ENCODE measurements at places on chromosomes 4 and X.
A peak's percentile ranks its signal among the peaks of the same experiment; 100 is the strongest.

GRCh38 chrX:102154900-102155805, 624 bp downstream of the BEX5 start:
- DNase-seq = no peak

DNA sequence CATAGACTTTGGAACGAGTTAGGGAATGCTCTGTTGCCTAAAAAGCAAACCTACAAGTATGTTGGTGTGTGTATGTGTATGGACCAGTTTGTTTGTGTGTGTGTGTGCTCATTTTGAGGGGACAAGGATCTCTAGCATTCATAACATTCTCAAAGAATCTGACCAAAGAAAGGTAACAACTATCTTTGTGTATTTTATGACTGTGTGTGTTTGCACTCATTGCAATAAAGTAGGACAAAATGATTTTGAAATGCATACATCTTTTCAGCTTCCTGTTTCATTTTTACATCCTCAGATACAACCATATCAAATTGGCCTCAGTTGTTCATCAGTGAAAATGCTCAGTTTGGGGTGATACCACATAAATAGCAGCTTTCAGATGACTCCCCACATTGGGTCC, 8.3 kb upstream of the XK start:
- DNase-seq = no peak

- no peak for DNase-seq
Measured at GRCh38 chr4:151993521-151993920, 232.7 kb upstream of the GATB start.

- no peak for DNase-seq
Measured at GRCh38 chrX:17984415-17984814, 123.3 kb upstream of the RAI2 start.

- DNase-seq = no peak
Measured at GRCh38 chr4:173998471-173999144, 284.9 kb downstream of the FBXO8 start.

GRCh38 chr4:176436293-176436973, 116.7 kb downstream of the SPCS3 start:
- no peak for DNase-seq

- no peak for DNase-seq
Measured at GRCh38 chr4:169014586-169014985, 4.5 kb upstream of the CBR4 start.

DNA sequence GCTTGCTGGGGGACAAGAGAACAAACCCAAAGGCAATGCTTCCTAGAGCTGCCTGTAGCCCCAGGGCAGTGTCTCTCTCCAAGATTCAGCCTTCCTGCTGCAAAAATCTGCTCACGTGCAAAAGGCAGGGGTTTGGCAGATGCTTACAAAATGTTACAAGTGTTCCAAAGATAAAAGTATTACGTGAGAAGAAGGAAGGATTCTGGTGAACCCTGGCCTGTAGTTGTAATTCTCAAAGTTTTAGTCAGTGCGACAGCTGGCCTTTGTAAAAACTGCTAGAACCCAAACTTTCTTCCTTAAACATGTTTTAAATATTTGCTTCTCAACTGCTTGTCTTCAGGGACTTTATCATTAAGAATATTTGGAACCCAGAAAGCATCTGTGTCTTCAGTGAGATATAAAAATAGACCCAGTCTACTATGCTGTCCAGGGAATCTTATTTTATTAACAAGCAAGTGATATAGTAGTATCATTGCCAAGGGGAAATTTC, 232.3 kb downstream of the FRMPD4 start:
- no peak for DNase-seq

DNA sequence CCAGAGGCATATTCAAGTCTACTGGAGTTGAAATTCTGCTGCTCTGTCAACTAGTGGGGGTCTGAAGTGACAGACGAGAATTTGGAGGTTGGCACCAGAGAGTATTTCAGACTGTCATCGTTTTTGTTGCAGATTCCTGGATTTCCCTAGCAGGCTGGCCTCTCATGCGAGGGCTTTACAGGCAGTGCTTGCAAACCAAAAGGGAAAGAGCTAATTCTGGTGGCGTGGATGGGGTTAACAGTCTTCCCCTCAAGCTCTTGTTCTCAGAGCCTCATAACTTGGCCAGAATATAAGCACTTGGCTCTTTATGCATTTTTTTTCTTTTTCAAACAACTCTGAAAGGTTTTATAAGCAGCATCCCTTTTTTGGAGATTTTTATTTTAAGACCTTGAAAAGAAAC, at the start of gene SPARCL1:
SPARCL1 (minus strand) TSS at position 190 of the 400 bp plus-strand sequence. CDS start 29,802 bp downstream, outside the sequence.
- no peak for DNase-seq

DNA sequence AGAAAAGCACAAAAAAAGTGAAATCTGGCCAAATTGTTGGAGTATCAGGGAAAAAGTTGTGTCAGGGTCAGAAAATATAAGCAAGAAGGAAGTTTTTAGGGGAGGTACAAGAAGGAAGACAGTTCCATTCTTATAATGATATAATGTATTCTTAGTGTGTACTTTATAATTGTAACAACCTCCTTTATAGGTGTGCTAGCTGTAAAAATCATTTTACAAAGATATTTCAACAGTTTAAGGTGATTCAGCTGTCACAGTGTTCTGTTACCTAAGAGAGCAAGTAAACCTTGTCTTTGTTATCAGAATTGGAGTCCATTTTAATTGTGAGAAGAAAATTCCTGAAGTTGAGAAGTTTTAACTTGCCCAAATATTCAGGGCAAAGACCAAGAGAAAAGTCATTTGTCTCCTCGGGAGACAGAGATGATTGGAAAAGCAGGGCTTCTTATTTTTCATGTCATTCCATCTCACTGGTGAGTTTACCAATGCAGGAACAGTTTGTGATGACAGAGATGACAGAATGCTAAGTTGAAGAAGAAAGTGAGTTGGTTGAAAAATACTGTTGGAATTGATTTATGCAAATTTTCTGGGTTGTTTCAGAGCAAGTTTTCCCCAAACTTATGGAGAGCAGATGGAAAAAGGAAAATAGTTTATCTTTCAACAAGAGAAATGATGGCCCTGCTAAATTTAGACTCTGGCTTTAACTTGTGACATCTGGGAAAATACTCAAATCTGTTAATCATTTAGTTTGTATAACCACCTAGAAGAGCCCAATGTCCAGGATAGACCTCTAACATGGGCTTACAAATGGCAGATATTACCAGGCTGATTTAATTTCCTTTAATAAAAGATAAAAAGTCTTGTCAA, 14.8 kb downstream of the INTS6L start:
- DNase-seq = no peak

GRCh38 chr4:146932116-146932515, 13.5 kb downstream of the TTC29 start:
- DNase-seq = no peak

DNA sequence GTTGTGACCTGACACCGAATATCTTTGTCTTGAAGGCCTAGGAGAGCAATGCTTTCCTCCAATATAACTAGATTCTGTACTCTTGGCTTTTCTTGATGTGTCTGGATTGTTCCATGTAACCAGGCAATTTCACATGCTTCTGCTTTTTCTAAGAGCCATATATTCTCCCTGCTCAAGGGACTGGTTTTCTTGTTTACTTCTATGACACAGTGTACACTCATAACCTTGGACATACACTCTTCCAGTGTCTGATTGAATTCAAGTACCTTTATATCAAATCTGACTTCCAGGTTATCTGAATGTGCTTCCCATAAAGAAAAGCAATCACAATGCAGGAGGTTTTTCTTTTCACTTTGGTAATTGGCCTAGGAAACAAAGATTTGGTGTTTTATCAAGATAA, 17.4 kb upstream of the EIF4E start:
- DNase-seq = no peak

DNA sequence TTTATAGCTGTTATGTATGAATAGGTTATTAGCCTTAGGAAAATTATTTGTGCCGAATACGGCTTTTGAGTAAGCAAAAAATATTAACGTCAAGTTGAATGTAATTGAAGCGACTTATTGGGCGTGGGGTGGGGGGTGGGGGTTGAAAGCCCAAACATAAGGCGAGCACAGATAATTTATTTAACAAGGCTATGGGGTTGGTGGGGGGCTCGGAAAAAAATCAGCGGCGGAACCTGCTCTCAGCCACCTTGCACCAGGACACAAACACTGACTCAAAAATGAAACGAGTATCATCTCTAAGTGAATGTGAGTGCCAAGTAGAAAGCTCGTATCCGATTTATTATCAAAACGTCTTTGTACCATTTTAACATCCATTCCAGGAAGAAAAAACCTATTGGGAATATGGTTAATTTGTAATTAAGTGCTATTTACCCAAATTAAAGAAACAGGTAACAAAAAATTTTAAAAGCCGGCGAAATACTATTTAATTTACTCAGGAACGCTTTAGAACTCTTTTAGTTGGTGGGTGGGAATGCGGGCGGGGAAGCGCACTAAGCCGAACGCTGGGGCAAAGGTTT, 902 bp upstream of the LARP1B start:
- DNase-seq = no peak

DNA sequence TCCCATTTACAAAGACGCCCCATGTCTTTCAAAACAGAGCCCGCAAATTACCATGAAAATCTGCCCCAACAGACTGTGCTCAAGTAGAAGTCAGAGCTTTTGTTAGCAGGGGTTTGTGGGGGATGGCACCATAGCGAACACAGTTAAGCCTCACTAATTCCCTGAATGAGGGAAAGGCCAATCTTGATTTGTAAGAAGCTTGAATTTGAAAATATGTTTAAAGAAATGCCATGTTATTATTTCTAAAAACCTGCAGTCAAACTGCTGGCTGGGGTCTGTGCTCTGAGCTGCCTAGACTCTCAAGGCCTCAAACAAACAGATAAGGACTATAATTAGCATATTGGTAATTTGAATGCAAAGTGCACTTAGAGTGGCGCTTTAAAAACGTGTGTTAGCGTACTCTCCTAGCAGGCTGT, 9.4 kb upstream of the PAK3 start:
- no peak for DNase-seq

DNA sequence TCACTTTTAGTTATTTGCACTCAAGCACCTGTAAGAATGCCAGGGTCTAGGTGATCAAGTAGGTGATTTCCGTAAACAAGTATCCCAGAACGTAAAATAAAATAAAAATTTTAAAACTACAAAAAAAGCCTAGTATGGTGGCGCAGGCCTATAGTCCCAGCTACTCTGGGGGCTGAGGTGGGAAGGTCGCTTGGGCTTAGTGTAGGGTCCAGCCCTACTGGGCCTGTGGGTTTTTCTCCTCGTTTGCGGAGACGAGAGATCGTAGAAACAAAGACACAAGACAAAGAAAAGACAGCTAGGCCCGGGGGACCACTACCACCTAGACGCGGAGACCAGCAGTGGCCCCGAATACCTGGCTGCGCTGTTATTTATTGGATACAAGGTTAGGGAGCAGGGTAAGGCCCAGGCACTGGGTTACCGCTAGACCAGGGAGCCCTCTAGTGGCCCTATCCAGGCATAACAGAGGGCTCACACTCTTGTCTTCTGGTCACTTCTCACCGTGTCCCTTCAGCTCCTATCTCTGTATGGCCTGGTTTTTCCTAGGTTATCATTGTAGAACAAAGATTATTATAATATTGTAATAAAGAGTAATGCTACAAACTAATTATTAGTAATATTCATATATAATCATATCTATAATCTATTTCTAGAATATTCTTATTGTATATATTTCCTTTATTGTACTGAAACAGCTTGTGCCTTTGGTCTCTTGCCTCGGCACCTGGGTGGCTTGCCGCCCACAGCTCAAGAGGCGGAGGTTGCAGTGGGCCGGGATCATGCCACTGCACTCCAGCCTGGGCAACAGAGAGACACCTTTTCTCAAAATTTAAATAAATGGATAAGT, 38.4 kb downstream of the SAGE1 start:
- peak; percentile 7 for DNase-seq

DNA sequence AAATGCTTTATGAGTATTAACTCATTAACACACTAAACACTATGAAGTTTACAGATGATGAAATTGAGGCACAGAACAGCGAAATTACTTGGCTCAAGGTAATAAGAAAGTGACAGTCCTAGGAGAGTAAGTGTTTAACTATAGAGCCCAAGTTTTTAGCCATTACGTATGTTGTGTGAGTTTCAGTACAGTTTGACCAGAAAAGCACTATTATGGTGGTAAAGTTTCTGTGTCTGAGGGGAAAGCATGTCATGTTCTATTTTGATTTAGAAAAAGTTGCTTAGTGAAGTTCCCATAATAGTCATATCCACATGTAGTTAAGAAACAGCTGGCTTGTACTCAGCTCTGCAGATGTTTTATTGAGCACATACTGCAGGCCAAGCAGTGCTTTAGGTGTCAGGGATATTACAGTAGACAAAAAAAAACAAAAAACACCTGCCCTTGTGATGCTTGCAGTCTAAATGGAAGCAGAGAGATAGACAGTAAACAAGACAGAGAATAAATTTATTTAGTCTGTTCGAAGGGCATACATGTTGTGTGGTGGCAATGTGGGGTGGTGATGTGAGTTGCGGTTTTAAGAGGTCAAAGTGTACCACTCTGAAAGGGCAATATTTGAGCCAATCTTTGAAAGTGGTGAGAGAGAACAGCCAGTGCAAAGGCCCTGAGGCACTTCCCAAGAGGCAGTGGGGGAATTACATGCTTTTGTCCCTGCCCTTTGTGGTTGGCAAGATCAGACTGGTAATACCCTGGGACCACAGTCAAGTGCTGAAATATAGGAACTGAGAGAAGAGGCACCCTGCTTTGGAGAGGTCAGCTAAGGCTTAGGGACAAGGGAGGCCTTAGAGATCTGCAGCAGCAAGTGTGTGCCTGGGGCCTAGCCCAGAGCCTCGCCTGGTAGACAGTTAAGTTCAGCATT, 6.2 kb downstream of the TMEM131L start:
- DNase-seq = no peak

DNA sequence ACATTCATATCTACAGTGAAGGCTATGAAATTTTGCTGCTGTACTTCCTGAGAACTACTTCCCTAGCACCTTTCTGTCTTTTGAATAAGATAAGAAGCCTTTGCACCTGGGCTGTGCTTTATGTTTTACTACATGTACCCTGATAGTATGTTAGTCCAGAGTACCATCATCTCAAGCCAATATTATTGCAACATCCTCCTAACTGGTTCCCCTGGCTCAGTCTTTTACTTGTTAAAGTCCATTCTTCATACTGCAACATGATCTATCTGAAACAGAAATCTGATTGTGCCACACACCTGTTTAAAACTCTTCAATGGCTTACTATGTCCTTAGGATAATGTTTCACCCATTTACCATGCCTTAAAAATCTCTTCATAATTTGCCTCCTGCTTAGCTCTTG, 102.3 kb downstream of the AGTR2 start:
- no peak for DNase-seq

- no peak for DNase-seq
Measured at GRCh38 chrX:63922221-63922620, 137.2 kb upstream of the ARHGEF9 start.

DNA sequence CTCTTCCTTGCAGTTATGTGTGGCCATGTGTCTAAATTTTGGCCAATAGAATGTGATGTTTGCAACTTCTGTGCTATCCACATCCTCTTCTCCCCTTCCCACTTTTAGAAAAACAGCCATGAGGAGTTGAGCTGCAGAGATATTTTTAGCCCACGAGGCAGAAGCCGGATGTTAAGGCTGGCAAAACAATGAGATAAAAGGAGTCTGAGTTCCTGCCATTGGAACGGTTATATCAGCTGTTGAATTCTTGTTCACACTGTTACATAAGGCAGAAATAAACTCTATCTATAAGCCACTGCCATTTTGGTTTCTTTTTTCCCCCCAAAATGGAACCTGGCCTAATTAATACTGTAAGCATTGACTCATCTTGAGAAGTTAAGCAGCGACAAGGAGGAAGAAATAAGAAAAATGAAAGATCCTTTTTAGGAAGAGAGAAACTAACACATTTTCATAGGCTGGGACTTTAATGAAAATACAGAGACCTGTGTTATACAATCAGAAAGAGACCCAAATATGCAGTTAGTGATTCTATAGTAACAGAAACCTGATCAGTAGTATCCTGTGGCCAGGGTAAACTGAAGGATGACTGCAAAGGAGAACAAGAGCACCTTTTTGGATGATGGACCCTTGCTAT, 200.5 kb downstream of the INPP4B start:
- DNase-seq = no peak

All from NCI-H1048 (cell line).